Stimulated activated CD4-positive, alpha-beta T cell treated with anti-CD3 and anti-CD28 coated beads, Interleukin-1b, Interleukin-23, amount 100 ng/mL, for 4 hours (primary cell): ENCODE measurements at places on chromosomes 5 and 9.

- DNase-seq, result no peak
Measured at GRCh38 chr5:454936-455335, 12.0 kb downstream of the EXOC3 start.

GRCh38 chr5:77727190-77727589, 48.9 kb downstream of the TBCA start:
- DNase-seq, result no peak

DNA sequence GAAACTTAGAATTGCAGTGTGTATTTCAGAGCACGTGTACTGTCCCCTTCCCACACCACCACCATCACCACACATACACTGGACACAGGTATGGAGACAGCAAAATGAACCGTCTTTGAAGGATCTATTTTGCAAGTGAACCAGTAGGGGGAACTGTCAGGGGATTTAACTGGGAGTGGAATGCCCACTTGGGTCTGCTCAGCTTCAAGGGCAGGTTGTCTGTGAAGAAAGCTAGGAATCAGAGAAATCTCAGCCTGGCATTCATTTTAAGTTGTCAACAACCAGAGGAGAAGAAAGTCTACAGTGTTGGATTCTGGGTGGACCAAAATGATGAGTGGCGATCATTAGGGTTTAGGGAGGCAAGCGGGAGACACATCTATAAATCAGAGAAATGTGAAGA, 147.0 kb downstream of the DCP2 start:
- DNase-seq, result no peak

- no peak for DNase-seq
Measured at GRCh38 chr5:937151-937924, 44.7 kb downstream of the TRIP13 start.
